Cardiac septum (tissue), 1 donor: ENCODE measurements at places on chromosomes 3 and 15.
A peak's percentile ranks its signal among the peaks of the same experiment; 100 is the strongest.

- DNase-seq, result peak; percentile 27
Observed at GRCh38 chr3:36937492-36937891, 7.4 kb downstream of the TRANK1 start.

DNA sequence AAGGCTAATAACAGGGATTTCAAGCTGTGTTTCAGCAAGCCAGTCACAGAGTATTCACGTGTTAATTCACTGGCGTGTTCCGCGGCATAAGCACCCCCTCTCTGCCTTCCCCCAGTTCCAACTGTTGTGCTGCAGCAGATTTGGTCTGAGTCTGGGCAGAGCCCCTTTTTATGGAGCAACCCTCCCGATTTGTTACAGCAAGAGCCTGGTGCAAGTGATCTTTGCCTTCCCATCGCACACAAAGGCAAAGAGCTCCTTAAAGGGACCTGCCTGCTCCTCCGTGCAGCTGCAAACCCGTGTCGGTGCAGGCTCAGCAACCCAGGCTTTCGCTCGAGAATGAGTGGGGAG is 170.5 kb downstream of the KCNAB1 start:
- no peak for DNase-seq

DNA sequence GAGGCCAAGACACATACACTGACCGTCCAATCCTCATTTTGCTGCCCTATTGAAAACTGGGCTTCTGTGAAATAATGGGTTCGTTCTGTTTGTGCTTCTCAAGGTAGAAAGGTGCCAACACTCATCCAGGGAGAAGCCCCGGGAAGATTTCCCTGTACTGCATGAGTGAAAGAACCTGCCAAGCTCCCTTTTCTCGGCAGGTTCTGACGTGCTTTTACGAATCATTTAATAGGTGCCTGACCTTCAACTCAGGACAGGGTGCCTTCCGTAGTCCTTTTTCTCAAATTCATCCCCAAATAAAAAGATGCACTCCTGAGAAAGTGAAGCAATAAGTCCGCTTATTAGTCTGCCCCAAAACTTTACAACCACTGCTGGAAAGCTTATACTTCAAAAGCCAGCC is 64.2 kb downstream of the B3GNT5 start:
- DNase-seq, result no peak

DNA sequence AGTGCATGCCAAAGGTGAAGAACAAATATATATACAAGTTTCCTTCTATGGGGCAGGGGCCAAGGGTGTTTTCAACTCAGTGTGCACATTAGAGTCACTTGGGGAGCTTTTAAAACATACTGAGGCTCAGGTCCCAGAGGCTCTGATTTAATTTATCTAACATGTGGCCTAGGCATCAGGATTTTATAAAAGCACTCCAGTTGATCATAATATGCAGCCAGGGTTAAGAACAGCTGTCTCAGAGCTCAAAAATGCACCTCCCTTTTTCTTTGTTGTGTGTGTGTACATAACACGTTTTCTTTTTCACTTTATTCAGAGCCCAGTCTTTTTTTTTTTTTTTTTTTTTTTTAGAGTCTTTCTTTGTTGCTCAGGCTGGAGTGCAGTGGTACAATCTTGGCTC is 57.9 kb upstream of the SETD2 start:
- no peak for DNase-seq

DNA sequence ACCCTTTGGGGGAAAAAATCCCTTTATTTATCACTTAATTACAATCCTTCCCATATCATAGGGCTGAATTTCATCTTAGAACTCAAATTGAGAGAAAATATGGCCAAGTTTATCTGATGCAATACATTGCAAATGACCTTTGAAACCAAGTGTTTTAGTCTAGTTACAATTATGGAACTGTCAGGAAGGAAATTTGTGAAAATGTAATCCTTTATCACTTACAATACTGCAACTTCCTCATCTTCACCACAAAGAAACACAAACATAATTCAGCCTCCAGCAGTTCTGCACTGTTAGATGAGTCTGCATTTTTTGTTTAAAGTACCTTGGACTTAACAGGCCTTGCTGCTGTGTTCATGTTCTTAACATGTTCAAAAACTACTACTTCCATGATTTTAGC is 4.6 kb downstream of the CCPG1 start:
- no peak for DNase-seq

DNA sequence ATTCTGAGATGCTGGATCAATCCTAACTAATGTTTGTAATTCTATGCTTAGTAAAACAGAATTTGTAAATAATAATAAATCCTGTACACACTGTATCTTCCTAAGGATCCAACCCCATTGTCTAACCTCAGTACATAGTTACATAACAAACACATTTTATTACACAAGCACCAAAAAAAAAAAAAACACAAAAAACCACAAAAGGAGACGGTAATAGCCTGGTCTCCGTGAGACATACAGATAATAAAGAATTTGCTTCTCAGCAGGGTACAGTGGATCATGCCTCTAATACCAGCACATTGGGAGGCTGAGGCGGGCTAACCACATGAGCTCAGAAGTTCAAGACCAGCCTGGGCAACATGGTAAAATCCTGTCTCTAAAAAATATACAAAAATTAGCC is 558.7 kb downstream of the MAGI1 start:
- DNase-seq, result no peak

GRCh38 chr15:89007989-89008388 is 80.3 kb upstream of the ABHD2 start:
- no peak for DNase-seq

DNA sequence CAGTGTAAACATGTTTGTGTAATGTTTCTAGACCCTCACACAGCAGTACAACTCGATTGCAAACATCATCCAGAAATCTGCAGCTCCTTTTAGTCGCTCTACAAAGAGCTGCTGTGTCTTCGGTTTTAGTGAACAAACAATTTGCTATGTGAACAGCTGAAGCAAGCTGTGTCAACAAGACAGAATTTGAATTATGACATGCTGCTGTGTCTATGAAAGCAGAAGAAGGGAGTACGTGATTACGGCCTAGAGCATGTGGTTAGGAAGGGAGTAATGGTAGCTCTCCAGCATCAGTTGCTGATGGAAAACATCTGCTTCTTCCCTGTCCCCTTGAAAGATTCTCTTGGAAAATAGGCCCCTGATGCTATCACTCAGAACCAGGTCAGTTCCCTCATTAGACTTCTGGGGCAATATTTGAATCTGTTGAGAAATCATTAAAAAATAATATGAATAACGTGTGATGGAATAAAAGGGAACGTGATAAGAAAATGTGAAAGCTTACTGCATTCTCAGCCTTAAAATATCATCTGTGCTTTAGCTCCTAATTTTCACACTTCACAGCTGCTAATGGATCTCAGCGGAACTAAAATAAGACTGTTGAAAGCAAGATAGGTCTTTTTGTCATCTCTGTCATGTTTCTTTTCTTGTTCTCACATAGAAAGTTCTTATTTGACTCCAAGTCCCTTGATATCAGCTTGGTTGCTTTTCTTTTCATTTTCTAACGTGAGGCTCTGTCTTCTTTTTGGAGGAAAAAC is 891.5 kb downstream of the ROBO2 start:
- no peak for DNase-seq

GRCh38 chr3:185859294-185859972 is 34.6 kb upstream of the IGF2BP2 start:
- DNase-seq, result no peak

GRCh38 chr3:30747771-30748281 is 141.4 kb downstream of the TGFBR2 start:
- no peak for DNase-seq

DNA sequence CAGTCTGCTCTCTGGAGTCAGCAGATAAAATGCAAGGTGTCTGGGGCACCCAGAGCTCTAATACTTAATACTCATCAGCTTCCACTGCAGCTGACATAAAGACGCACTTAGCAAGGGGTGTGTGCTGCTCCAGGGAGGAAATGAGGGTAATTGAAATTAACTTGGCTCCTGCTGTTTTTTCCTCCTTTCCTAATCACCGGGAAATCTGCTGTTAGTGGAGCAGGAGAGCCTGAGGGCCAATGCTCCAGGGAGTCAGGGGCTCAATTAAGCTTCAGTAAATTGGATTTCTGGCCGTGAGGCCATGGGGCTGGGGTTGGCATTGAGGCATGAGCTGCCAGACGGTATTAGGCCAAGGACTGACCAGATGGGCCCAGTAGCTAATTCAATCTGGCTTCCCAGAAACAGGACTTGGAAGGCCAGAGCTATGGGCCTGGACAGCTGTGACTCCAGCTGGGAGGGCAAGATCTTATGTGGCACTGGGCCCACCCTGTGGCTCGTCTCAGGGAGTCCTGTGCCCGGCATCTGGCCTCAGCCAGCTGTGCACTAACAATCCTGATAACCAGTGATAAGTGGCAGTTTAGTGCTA is 30.7 kb upstream of the CHRNB4 start:
- DNase-seq, result no peak

- DNase-seq, result no peak
Observed at GRCh38 chr3:38314764-38315487, 31.7 kb upstream of the XYLB start.

GRCh38 chr3:12924437-12924836 is 83.1 kb upstream of the RPL32 start:
- no peak for DNase-seq

GRCh38 chr3:58043933-58044332 is 35.7 kb downstream of the FLNB start:
- no peak for DNase-seq

- DNase-seq, result no peak
Observed at GRCh38 chr3:56921573-56922453, 120.1 kb upstream of the ARHGEF3 start.

GRCh38 chr3:143585720-143586456 is 262.4 kb downstream of the SLC9A9 start:
- no peak for DNase-seq

- DNase-seq, result no peak
Observed at GRCh38 chr15:70494852-70495571, 268.3 kb downstream of the UACA start.

GRCh38 chr15:97141360-97141759 is 810.9 kb downstream of the NR2F2 start:
- DNase-seq, result no peak

DNA sequence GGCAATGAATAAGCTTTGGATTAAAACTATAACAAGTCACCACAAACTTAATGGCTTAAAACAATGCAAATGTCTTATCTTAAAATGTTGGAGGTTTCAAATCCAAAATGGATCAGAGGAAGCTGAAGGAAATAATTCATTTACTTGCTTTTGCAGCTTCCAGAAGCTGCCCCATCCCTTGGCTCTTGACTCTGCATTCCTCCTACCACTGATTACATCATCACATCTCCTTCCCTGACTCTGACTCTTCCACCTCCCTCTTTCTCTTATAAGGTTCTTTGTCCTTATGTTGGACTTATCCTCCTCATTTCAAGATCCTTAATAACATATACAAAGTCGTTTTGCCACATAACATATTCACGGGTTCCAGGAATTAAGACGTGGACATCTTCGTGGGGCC is 982.8 kb upstream of the ROBO1 start:
- no peak for DNase-seq

- no peak for DNase-seq
Observed at GRCh38 chr3:11734-12133, 184.8 kb upstream of the CHL1 start.

- DNase-seq, result no peak
Observed at GRCh38 chr3:137008976-137009375, 51.2 kb downstream of the IL20RB start.

GRCh38 chr3:127915115-127915936 is at the start of gene KBTBD12:
KBTBD12 (plus strand) TSS chr3:127915232; CDS start chr3:127923062, 7,830 bp downstream.
- peak; percentile 89 for DNase-seq

GRCh38 chr3:170355738-170356595 is 1.5 kb upstream of the SKIL start:
- DNase-seq, result no peak

- peak; percentile 72 for DNase-seq
Observed at GRCh38 chr3:148697306-148698189, at the start of gene AGTR1. AGTR1 (plus strand) TSS chr3:148697903; CDS start chr3:148741036, 43,133 bp downstream.

GRCh38 chr3:177604181-177604580 is 406.9 kb upstream of the TBL1XR1 start:
- DNase-seq, result no peak

- DNase-seq, result no peak
Observed at GRCh38 chr3:48966876-48967361, 23.1 kb upstream of the P4HTM start.

- no peak for DNase-seq
Observed at GRCh38 chr3:94162700-94163099, 99.8 kb downstream of the NSUN3 start.

- DNase-seq, result peak; percentile 93
Observed at GRCh38 chr3:134374105-134374790, at the start of gene AMOTL2. AMOTL2 (minus strand) TSS chr3:134374447; CDS start chr3:134371433, 3,014 bp downstream.

GRCh38 chr3:17120115-17120514 is 235.4 kb downstream of the PLCL2 start:
- DNase-seq, result no peak

GRCh38 chr3:13785853-13786436 is 93.9 kb downstream of the WNT7A start:
- no peak for DNase-seq

DNA sequence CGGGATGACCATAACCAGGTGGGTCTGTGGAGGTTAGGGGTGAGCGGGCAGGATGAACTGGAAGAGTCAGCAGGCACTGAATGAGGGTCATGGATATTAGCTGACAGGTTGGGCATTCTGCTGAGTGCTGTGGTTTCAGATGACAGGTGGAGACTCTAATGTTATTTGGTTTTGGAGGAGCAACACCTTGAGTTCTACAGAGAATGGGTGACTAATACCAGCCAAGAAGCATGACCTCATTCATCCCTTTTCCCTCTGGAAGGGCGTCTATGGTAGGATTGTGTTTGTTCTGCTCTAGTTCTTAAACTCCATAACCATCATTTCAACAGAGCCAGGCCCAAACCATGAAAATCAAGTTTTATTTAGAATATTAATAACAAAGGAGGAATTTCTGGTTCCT is 550.7 kb upstream of the LMCD1 start:
- no peak for DNase-seq

- no peak for DNase-seq
Observed at GRCh38 chr3:112253301-112253971, 40.6 kb downstream of the SLC9C1 start.

DNA sequence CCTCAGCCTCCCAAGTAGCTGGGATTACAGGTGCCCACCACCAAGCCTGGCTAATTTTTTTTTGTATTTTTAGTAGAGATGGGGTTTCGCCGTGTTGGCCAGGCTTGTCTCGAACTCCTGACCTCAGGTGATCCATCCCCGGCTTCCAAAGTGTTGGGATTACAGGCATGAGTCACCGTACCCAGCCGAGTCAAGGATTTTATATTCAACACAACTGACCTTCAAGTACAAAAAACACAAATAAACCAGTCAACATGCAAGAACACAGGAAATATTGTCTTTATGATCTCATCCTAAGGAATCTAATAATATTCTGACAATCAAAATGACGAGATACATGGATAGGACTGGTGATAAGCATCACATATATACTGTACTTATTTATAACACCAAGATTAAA is 37.9 kb downstream of the TJP1 start:
- DNase-seq, result no peak

DNA sequence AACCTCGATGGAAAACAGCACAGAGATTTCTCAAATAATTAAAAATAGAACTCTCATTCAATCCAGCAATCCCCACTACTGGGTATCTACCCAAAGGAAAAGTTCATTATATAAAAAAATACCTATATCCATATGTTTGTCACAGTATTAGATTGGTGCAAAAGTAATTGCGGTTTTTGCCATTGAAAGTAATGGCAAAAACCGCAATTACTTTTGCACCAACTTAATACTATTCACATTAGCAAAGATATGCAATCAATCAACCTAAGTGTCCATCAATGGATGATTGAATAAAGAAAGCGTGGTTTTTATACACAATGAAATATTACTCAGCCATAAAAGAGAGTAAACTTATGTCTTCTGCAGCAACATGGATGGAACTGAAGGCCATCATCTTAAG is 12.2 kb upstream of the CCDC54 start:
- no peak for DNase-seq
